ENCODE measurements at places on chromosomes 7 and 10. TPM values are rescaled to one million over a fixed set of nuclear protein-coding genes. Genes with fewer than 3 reads are reported as not detected.

RBM20 gene
- total RNA-seq: 3.0 TPM

DNA sequence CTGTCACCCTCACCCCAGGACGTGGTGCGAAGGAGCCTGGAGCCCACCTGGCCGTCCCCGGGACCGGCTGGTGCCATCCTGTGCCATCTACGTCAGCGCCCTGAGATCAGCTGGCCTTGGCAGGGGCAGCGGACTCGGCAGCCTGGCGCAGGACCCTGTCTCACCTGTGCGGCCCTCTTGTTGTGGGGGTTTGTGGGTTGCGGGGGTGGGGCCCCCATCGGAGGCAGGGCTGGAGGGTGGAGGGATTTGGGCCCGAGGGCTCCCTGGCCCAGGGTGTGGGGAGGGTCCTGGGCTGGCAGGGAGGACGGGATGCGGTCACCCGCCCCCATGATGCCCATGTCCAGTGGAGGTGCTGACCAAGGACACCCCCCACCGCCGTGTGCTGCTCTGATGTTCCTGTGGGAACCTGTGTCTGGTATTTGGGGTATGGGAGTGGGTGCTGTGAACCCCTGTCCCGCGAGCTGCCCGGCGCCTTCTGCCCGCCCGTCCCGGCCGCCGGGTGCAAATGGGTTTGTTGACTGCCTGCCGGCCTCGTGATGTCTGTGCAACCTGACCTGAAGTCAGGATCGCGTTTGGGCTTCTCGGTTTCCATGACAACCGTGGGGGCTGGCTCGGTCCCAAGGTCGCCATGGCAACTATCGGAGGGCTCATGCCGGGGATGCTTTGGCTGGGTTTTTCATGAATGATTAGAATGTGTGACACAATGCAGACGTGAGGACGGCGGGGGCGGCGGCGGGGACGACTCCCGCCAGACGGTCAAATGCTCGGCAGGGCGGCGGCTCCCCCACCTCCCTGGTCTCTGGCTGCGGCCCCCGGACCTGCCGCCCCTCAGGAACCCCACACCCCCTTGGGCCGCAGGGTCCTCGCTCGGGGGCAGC lies 7.3 kb downstream of the MAFK start:
- DNase-seq: peak; percentile 99

- no peak for DNase-seq
These were observed 602.7 kb upstream of the NRP1 start for GRCh38 chr10:33937036-33937730.

TMEM196 gene
- total RNA-seq: 1.6 TPM
